ENCODE measurements at places on chromosomes 5 and 9.

DNA sequence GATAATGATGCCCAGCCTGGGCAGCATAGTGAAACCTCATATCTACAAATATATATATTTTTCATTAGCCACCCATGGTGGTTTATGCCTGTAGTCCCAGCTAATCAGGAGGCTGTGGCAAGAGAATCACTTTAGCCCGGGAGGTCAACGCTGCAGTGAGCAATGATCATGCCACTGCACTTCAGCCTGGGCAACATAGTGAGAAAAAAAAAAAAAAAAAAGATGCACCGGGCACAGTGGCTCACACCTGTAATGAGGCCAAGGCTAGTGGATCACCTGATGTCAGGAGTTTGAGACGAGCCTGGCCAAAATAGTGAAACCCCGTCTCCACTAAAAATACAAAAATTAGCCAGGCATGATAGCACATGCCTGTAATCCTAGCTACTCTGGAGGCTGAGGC is 50.2 kb upstream of the ADRA1B start:
- DNase-seq: no peak

DNA sequence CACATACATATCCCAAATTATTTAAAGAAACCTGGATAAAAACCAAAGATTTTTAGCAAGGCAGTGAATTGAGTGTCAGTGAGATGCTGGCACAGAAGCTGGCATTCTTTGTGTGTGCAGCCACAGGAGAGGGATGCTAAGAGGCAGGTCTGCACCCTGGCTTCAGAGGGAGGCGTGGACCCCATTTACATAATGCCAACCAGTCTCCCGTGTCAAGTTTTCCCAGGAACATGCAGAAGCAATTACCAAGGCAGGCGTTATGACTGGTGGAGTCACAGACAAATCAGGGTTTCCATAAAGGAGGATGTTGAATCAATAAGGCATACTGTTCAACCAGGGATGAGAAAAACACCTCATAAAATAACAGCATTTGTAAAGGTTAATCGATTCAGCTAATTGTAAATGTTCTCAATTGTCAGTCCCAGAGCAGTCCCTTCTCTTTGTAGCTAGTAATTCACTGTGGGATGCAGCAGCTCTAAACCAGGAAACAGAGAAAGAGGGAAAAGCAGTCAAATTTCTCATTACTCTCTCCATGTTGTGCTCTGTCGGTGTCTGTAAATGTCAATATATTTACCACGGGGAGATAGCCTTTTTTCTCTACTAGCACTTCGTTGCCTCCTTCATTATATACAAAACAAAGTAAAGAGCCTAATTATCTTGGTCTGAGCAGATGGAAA is 452.4 kb upstream of the GRAMD2B start:
- DNase-seq: no peak

GRCh38 chr9:102966999-102967398 is 28.1 kb upstream of the CYLC2 start:
- DNase-seq: no peak

DNA sequence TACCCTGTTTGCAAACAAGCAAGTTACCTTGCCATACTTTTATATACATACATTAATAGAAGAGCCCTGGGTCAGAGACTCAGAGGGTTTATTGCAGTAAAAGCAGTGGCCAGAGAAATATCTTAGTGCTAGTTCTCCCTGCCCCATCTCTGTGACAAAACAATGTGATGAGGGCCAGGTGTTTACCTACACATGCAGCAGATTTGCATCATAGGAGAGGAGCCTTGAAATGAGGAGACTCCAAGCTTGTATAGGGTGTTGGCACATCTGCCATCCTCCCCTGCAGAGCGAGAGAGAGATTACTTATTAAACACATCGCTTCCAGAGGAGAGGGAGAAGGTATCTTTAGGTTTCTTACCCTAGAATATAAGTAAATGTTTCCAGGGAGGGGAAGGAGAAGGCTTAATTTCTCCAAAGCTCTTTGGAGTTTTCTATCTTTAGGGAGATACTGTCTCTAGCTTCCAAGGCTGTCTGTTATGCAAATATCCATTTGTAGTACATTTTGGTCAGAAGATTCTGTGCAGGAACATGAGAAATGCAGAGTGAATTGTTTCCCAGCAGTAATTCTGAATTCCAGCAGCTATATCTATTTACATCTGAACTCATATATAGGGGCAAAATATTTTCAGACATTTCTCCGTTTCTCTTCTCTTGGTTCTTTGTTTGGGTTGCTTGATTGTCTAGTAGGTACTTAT is 15.7 kb downstream of the FER start:
- DNase-seq: no peak

GRCh38 chr9:115507148-115507547 is 389.2 kb upstream of the TNC start:
- DNase-seq: no peak

DNA sequence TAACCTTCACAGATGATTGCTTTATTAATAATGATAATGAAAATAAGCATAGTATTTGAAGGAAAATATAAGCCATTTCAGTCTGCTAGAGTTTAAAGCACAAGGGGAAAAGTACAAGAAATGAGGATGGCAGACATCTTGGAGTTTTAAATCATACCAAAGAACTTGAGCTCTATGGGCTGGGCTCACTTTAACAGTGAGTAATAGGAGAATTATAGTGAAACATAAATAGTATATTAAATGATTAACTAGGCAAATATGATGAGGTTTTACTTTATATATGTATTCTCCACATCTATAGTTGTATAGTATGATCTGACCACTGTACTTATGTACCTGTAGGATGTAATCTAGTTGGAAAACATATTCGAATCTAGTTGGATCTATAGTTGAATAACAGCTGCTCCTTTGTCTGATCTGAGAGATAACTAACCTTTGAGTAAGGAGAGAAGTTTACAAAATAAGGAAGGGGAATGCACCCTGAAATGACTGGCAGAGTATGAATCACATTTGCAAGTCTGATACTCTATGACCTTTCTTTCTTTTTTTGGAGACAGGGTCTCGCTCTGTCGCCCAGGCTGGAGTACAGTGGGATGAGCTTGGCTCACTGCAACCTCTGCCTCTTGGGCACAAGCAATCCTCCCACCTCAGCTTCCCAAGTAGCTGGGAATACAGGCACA is 17.6 kb downstream of the MEGF9 start:
- no peak for DNase-seq
